ENCODE measurements at places on chromosomes 16 and 17.
A peak's percentile ranks its signal among the peaks of the same experiment; 100 is the strongest.

DNA sequence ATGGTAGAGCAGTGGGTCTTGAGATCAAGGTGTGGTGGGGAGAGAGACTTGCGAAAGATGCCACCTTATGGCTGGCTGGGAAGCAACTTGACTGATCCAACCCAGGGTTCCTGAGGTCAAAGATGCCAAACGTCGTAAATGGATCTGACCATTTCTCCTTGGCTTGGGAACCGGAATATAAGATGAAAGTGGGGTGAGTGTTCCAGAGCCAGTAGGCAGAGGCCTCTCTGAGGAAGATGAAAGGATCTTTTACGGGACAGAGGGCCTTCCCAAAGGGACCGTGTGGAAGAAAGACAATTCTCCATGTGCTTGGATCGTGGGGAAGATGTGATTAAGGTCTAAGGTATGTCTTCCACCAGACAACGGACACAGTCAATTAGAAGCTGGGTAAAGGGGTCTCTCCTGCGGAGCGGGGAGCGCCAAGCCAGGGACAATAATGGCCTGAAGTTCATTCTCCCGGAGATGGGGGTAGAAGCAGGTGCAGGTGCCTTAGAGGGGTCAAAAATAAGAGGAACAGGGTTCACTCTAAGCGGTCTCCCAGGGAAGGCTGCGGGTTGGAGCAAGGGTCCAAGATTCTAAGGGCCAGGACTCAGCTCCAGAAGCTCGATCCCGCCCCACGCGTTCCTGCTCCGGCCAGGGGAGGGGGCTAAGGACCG lies 800 bp downstream of the FXR2 start:
- peak; percentile 29 for DNase-seq

DNA sequence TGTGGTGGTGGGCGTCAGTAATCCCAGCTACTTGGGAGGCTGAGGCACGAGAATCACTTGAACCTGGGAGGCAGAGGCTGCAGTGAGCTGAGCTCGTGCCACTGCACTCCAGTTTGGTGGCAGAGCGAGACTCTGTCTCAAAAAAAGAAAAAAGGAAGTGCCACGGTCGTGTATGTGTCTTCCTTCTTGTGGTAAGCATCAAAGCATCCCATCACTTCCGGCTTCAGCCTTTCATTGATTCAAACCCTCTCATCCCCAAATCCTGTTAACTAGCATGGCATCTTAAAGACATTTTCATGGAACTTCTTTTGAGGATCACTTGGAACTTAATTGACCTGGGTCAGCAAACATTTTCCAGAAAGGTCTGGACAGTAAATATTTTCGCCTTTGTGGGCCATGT lies 126.2 kb downstream of the CPPED1 start:
- DNase-seq, result no peak

DNA sequence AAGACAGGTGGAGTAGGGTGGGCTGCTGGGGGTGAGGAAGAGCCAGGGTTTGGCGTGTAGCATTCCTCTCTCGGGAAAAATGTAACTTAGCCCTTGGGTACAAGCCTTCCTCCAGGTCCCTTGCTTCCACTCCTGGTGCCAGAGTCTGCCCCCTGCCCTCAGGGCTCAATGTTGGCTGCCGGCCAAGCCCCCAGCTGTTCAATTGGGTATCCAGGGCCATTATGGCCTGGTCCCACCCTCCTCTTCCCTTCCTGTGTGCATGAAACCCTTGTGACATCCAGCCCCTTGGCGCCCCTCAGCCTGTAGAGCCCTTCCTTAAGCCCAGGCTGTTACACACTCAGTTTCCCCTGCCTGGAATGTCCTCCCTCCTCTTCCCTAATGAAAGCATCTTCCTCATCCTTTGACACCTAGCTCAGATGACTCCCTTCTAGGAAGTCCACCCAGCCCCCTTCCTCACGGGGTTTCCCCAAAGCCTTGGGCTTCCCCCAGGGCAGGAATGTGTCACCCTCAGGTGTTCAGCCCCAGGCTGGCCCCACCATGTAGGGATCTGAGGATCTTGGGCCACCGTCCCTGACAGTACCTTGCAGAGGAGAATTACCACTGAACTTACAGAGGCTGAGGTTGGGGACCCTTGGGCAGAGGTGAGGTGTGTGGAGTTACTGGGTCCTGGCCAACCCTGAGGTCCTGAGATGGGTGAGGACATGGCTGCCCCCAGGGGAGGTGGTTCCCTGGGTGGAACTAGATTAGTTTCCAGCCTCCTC lies 30.0 kb downstream of the B9D1 start:
- DNase-seq, result no peak

- DNase-seq, result no peak
Observed at GRCh38 chr17:74474043-74474792, 7.8 kb downstream of the CD300A start.

DNA sequence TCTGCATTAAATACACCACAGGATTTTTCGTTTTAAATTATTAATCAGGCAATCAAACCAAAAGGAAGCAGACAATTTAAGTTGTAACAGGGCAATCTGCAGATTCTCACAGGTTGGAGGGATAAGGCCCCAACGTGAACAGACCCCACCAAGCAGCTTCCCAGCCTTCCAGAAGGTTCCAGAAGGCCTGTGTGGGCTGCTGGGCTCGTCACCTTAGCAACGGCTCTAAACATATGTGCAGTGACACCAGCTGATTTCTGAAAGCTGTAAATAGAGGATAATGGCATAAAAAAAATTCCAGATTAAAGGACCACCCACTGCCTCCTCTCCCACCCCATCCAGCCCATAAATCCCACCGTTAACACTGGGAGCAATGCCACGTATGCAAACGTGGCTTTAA lies 123.8 kb downstream of the ZNF778 start:
- no peak for DNase-seq

- no peak for DNase-seq
Observed at GRCh38 chr16:60295451-60295850, 1561.3 kb upstream of the GOT2 start.

DNA sequence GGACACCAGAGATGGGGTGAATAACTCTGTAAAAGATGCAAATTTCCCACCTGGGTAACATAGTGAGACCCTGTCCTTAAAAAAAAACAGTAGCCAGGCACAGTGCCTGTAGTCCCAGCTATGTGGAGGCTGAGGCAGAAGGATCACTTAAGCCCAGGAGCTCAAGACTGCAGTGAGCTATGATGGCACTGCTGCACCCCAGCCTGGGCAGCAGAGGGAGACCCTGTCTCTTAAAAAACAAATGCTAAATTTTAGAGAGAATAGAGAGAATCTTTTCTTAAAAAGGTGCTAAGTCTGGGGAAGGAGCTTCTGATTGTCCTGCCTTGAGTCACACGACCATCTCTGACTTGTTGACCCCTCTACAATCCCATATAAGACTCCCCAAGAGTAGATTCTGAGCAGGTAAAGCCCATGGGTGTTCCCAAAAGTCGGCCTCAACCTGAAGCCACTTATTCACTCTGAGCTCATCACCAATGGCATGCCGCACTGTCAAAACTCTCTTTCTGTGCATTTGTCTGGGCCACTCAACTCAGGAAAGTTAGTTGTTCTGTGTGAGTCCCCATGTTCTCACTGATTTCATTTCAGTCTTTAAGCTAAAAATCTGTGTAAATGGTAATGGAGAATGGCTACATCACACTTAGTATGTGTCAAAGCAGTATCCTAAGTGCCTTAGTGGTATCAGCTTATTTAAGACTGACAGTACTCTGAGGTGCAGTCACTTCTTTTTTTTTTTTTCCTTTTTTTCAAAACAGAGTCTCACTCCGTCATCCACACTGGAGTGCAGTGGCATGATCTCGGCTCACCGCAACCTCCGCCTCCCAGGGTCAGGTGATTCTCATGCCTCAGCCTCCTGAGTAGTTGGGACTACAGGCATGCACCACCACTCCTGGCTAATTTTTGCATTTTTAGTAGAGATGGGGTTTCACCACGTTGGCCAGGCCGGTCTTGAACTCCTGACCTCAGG lies 41.6 kb downstream of the PRKCB start:
- DNase-seq, result peak; percentile 49

DNA sequence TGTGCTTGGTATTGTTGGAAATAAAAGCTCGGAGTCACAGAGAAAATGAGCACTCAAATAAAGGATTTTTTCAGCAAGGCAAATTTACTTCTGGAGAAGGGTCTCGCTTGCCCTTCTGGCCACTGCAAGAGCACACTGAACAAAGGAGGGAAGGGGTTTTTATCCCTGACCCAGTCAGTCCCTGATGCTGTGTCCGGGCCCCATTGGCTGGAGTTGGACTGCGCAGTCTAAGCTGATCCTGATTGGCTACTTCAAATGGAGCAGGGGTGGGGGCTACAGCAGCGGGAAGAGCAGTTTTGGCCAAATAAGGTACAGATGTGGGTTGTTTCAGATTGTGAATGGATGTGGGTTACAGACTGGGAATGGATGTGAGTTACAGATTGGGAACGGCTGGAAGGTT lies 4.3 kb upstream of the NLRP1 start:
- no peak for DNase-seq

DNA sequence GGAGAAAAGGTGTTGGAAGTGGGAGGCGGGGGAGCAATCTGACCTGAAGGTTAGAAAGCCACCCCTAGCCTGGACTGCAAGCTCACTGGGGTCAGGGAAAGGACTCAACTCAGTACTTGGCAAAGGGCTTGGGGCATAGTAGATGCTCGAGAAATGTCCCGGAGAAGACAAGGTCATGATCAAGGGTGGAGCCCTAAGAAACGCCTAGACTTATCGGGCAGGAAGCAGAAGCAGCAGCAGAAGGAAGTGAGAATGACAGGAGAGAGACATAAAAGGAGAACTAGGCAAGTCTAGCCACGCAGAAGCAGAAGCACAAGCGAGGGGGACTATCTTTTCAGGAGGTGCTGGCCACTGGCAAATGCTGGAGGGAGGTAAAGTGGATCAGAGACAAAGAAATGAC lies 10.2 kb downstream of the COTL1 start:
- no peak for DNase-seq

GRCh38 chr16:22397931-22398330 lies 23.5 kb upstream of the CDR2 start:
- DNase-seq, result no peak

DNA sequence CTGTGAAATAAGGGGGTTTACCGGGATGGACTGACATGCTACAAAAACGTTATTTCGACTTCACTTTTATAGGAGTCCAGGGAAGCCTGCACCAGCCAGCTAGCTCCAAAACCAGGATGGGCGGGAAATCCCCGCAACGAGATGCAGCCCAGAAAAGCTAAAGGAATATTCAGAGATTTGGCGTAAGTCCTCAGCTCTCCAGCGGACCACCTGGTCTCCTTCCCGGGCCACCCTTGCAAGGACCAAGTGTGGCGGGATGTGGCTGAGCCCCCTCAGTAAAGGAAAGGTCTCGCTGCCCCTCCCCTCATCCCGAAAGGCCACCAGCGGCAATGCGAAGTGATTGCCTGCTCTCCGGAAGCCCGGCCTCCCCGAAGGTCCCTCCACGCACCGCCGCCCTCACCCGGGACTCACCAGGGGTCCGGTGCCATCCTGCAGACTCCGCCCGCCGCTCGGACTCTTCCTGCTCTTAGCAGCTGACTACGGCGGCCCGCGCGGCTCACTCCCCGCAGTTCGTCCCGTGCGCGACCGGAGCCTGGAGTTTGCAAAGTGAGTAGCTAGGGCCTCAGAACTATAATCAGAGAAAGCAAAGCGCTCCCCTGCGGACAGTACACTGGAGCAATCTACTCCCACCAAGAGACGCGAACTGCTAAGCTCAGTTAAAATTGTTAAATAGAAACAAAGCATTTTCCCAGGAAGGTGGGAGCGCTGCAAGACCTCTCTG lies at the start of gene STX8:
TSS of gene STX8 (minus strand) at position 440 of the 721 bp plus-strand sequence. CDS start at position 428, 12 bp downstream.
- peak; percentile 91 for DNase-seq

DNA sequence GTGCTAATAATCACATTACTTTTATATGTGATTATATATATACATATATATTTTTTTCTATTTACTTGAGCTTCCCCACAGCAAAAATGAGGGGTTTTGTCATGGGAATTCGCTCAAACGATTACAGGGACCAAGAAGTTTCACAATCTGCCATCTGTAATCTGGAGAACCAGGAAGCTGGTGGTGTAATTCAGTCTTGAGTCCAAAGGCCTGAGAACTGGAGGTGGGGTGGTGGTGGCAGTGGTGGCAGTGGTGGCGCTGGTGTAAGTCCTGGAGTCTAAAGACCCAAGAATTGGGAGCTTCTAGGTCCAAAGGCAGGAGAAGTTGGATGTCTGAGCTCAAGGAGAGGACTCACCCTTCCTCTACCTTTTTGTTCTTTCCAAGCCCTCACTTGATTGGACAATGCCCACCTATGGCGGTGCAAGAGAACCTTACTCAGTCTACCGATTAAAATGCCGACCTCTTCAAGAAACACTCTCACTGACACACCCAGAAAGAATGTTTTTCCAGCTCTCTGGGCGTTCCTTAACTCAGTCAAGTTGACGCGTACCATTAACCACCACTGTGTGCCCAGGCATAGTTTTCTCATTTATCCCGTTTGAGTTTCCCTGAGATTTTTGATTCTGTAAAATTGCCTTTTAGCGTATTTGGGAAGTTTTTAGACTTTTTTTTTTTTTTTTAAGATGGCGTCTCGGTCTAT lies 31.9 kb downstream of the POLR2A start:
- DNase-seq, result no peak

DNA sequence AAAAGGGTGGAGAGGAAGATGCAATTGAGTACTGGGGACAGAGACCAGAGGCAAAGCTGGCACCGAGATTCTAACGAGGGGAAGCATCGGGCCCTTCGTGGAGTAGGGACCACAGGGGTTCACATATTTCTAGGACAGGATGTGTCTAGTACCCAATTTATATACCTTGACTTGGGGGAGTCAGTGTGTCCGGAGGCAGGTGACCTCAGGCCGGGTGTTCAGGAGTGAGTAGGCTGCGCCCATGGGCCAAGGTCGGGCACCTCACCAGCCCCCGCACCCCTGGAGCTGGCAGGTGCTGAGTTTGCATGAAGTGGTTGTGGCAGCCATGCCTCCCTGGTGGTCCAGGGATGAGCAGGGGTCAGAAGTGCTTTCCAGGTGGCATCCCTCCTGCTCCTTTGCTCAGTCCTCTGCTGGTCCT lies 8.6 kb upstream of the NXPH3 start:
- DNase-seq, result no peak

DNA sequence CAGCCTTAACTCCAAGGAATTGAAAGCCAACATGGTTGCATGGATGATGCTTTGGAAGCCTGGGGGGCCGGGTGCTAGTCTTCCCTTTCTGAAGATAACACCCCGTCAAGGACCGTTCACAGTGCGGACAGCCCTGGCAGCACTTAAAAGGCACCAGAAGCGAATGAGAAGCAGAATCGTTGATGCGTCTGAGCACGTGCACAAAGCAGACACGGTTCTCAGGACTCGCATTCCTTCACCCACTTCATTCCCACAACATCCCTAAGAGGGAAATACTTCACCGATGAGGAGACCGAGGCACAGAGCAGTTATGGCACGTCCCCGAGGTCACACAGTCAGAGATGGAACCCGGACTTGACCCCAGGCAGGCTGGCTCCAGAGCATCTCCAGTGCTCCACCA lies 14.2 kb downstream of the TRPV1 start:
- no peak for DNase-seq
